Upper lobe of left lung (tissue), 6 donors: ENCODE measurements at places on chromosomes 3 and 15. TPM values are rescaled to one million over a fixed set of nuclear protein-coding genes. Genes with fewer than 3 reads are reported as not detected.

GOLGA8G gene
- total RNA-seq, result not detected

DNA sequence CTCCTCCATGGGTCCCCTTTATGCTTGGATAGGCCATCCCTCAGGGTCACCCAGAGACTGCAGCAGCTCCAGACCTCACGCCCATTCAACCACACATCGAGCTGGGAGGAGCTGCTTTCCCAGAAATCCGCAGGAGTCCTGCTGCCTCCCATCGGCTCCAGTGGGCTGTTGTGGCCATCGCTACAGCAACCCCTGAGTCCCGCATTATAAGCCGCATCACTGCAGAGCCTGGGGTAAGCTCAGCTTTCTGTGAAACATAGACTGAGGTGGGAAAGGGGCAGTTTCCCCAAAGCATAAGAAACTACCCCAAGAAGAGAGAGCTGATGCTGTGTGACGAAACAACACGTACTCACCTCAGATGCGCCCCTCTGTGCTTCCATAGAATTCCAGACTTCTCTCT lies 35.7 kb downstream of the MRPL46 start:
- no peak for DNase-seq

DNA sequence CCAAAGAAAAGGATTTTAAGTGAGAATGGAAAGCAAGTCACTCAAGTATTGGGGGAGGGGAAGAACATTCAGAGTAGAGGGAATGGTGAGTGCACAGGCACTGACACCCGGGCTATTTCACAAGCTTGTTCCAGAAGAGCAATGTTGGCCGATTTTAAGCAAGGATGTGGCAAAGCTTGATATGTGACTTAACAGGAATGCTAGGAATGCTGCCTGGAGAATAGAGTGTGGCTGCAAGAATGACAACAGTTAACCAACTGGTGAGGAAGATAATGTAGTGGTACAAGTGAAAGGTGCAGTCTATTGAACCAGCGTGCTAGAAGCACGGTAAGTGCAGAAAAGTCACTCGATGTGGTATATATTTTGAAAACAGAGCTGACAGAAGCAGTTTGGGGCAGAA lies 6.2 kb upstream of the CCDC80 start:
- DNase-seq, result no peak

- DNase-seq, result no peak
These were observed 27.6 kb downstream of the OPA1 start for GRCh38 chr3:193620650-193621049.
